Kidney epithelial cell (primary cell): ENCODE measurements at places on chromosomes 12 and 14. TPM values are rescaled to one million over a fixed set of nuclear protein-coding genes. Genes with fewer than 3 reads are reported as not detected.
A peak's percentile ranks its signal among the peaks of the same experiment; 100 is the strongest.

DNA sequence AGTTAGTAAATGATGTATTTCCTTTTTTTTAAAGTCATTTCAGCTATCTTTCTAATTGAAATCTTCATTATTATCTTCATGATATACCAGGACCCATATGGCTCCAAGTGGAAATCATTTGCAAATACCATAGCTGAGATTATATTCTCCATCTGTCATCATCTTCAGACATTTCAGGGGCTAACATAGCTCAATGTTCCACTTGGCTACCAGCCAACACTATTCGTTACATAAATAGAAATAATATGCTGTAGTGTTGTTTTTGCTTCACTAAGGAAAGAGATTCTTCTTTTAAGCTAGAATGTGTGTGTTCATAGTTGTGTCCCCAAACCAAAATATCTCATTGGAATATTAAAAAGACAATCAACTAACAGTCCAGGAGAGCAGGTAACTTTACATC, 225.1 kb downstream of the DIO2 start:
- DNase-seq: no peak

C1QL4 gene
- total RNA-seq: not detected in 2 replicates

GRCh38 chr12:32533971-32534590, 134.7 kb downstream of the FGD4 start:
- DNase-seq: peak; percentile 78

DNA sequence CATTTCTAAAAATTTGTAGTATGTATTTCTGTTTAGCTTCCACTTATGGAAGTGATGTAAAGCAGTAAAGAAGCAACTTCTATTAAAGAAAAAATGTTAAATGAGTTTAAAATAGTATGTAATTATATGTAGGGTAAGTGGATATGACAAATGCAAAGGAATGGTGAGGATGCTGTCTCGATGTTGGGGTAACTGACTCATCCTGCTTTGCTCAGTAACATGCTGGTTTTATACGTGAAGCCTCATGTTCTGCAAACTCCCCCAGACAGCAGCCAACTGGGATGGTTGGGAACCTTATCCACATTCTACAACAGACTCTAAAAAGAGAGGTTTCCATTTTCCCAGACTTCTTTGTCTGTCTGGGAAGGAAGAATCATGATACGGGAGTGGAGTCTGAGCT, 1006.4 kb upstream of the TMEM132C start:
- no peak for DNase-seq

DNA sequence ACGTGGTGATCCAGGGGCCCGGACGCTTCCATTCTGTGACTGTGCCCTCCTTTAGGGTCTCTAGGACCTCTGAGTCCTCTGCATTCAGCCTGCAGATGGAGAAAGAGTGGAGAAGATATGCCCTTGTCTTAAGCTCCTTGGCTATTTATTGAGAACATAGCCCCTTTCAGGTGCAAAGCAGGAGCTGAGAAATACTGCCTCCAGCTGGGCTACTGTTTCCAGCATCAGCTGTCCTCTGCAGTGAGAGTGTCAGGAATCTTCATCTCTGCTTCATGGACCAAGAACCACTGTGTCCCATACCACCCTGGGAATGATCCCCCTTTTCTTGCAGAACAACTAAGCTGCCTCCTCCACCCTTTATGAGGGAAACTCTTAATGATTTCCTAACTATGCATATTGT, 47.8 kb upstream of the CEP83 start:
- no peak for DNase-seq

GPR65 gene
- total RNA-seq: not detected in 2 replicates

GRCh38 chr12:123223241-123223668, 9.7 kb downstream of the MPHOSPH9 start:
- DNase-seq: no peak

DNA sequence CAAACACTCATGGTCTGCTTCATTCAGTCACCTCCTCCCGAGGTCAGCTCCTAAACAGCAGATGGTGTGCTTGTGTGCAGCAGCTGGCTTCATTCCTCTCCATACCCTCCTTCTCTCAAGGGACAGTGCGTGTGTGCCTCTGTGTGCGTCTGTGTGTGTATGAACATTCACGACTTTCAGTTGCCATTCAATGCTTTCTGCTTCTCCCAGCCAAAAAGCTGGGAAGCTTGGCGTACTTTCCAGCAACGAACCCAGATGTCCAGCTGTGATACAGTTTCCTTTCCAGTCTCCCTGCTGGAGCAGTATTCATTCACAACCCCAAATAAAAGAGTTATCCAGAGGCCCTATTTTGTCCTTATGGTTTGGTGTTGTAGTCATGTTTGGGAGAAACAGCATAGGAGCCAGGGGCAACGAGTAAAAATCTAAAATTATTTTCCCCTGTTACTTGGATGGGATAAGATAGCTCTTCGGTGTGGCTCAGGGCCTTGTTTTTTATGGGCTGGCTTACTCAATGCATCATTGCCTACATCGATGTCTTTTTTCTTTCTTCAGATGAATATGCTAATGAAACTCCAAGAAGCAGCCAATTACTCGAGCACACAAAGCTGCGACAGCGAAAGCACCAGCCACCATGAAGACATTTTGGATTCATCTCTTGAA, 379.3 kb downstream of the NAV3 start:
- DNase-seq: no peak

C12orf42 gene
- not detected in 2 replicates for total RNA-seq

GRCh38 chr12:123122626-123123025, 28.3 kb downstream of the PITPNM2 start:
- DNase-seq: no peak

- DNase-seq: no peak
These were observed 135.6 kb upstream of the EVL start for GRCh38 chr14:99929601-99930000.

LRRC10 gene
- total RNA-seq: not detected in 2 replicates

SLC8A3 gene
- total RNA-seq: 0.08 TPM in 1 of 2 replicates, not detected in the other

DNA sequence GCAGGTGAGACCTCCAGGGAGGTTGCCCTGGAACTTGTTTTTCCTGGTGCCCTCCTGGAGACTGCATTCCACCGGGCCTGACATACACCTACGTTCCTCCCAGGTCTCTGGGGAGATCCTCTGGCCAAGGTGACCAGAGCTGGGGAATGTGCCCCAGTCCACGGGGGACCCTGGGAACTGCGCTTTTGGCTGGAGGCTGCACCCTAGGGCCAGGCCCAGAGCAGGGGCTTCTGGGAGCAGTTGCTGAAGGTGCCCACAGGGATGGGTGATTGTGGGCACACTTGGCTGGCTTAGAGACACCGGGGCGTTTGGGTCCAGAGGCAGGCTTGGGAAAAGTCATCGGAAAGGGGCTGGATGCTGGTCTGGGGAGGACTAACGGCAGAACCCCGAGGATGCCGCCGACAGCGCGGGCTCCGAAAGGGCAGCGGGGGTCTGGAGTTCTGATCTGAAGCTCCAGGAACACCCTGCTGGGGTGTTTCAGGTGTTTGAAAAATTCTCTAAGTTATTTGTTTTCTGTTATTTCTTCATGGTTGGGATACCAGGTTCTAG, 36.5 kb upstream of the TDRD9 start:
- no peak for DNase-seq

- no peak for DNase-seq
These were observed 79.1 kb downstream of the TMEM117 start for GRCh38 chr12:43914923-43915468.

DNA sequence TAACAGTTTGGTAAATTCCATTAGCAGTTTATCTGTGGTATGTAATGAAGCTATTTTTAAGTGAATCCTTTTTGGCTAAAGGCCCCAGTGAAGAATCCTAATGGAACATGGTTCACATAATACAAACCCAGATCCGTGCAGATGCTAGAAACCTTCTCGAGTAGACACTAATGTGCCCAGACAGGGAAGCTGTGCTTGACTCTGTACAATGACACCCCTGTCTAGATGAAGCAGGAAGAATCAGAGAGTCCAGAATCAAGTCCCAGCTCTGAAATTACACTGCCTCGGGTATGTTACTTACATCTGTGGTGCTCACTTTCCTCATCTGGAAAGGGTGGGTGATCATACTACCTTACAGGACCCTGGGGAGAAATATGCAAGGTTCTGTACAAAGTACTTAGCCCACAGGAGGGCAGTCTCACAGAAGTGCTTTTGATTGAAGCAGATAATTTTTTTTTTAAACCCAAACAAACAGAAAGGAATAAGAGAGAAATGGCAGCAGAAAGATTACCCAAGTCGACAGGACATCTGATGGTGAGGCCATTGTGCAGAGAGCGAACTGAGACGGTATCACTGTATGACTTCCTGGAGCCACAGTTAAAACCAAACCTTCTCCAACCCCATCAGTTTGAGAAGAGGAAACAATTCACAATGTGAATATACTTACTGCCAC, 8.5 kb downstream of the CRACR2A start:
- DNase-seq: no peak

DNA sequence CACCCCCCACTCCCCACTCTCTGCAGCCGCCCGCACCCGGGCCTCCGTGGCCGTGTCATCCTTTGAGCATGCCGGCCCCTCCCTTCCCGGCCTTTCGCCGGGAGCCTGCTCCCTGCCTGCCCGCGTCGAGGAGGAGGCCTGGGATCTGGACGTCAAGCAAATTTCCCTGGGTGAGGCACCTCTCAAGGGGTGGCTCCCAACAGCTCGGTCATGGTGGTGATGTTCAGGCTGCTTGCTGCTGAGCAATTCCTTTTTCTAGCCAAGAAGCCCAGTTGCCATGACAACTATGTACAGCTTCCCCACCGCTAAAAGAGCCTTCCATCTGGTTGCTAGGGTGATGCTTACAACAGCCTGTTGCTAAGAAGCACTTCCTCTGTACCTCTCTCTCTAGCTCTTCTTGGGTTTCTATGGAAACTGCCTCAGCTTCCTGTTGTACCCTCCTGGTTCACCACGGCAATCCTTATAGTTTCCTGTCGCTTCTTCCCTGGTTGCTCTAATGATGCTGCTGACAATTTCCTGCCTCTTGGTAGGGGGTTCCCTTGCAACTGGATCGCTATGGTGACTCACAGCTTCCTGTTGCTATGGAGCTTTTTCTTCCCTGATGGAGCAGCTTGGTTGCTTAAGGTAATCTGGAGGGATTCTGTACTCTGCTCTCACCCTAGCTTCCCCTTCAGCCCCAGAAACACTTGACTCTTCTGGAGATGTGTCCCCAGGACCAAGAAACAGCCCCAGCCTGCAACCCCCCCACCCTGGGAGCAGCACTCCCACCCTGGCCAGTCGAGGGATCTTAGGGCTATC, 11.0 kb downstream of the ZNF219 start:
- no peak for DNase-seq

- DNase-seq: no peak
These were observed 2.9 kb downstream of the MMP17 start for GRCh38 chr12:131830914-131831571.

DNA sequence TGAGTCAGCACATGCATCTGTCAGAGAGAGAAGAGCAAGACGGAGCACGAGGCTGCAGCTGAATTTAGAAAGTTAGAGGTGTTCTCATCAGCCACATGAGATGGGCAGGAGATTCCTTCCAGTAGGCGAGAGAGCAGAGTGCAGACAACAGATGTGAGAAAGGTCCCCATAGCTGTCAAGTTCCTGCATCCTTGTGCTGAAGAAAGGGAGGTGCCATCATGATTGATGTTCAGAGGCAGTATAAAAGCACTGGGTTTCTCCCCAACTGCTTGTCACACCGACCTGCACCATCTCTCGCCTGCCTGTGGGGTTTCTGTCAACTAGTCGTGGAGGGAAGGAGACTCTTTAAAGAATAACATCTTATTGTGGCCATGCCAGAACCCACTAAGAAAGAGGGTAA, at the start of gene MYBPC1:
Gene MYBPC1, plus strand, starts transcription at position 272 of the 400 bp plus-strand sequence. Its CDS starts 100 bp downstream, at position 372.
- no peak for DNase-seq

- no peak for DNase-seq
These were observed 411.1 kb downstream of the SYT1 start for GRCh38 chr12:79275631-79276030.

DIO2 gene
- 0.07 TPM in 1 of 2 replicates, not detected in the other for total RNA-seq

DNA sequence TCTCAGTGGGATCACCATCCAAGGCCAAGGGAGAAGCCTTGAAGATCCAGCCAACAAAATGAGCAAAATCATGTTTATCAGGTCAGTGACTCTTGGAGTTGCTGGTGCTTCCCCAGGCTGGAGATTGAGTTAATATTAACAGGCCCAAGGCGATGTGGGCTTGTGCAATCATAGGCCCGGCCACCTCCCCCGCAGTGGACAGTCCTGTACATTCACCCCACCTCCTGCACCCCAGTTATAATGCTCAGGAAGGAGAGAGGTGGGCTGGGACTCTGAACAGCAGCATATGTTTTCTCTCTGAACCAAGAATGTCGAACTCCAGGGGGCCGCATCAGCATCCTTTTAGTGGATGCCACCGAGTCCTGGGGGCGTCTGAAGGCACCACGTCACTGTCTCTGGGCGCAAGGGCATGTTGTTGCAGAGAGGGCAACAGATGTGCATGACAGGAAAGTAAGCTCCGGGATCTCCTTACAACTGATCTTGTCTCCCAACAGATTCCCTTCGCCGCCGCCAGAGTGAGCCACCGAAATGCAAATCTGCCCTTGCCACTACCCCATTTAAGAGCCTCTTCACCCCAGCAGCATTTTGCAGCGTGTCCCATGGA, 32.2 kb upstream of the SERPINA6 start:
- DNase-seq: peak; percentile 53

KCNJ8 gene
- 0.25 and 0.27 TPM in 2 replicates for total RNA-seq

TAPBPL gene
- total RNA-seq: 14.4 and 18.9 TPM in 2 replicates

DNA sequence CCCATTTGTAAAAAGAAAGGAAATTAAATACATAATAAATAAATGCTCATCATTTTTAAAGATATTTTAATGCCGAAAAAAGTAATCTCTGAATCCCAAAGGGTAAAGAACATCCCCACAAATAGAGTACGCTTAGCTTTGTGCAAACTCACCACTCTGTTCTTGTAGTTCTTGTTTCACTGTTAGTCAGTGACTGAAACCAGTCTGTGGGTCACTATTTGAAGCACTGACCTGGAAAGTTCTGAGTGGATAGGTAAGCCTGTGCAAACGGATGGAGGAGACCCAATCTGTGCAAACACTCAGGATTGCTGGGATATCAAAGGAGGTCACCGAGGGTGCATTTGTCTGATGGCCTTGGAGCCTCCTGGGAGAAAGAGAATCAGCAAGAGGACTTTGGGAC, 68.1 kb upstream of the TSPAN11 start:
- no peak for DNase-seq

GRCh38 chr14:54918427-54918826, 15.8 kb upstream of the GCH1 start:
- DNase-seq: no peak

GRCh38 chr12:42652048-42652447, 62.5 kb upstream of the PRICKLE1 start:
- no peak for DNase-seq

GRCh38 chr14:67166450-67166853, 22.8 kb upstream of the GARIN2 start:
- DNase-seq: no peak

DNA sequence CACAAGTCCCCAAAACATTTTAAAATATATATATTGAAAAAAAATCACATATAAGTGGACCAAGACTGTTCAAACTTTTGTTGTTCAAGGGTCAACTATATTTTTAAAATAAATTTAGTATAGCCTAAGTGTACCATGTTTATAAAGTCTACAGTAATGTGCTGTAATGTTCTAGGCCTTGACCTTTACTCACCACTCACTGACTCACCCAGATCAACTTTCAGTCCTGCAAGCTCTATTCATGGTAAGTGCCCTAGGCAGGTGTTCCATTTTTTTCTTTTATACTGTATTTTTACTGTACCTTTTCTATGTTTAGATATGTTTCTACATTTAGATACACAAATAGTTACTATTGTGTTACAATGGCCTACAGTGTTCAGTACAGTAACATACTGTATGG, 23.4 kb upstream of the TMTC1 start:
- no peak for DNase-seq
